Psoas muscle (tissue), 8 donors: ENCODE measurements at places on chromosomes 2 and 18.

DNA sequence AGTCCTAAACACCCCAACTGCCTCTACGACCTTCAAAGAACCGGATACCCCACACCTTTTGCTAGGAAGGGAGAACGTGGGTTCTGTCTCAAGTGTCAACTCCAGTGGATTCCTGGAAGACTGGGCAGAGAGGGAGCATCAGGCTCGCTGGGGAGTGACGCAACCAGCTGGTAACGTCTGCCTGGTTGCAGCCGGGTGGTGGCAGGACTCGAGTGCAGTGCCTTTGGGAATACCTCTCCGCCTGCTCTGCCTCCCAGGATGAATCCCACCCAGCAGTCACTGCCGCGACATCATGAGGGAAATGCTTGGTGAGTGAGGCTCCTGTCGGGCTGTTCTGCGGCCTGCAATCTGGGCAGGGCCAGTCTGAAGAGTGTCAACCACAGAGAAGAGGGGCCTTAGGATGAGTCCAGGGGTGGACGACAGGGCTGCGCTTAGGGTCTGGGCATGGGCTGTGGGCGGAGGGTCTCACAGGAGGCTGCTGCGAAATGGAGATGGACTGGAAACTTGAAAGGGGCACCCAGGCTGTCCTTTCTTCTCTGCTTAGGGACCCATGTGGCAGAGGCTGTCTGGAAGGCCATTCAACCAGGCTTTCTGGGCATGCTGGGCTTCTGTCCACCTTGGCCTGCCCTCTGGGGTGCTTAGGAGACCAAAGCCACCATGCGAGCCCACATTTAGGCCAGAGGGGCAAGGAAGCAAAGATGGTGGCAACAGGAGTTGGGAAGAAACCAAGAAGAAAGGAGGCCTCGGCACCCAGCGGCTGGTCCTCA lies 12.9 kb downstream of the GPR17 start:
- no peak for DNase-seq

GRCh38 chr2:48471048-48471474 lies 58.9 kb upstream of the STON1 start:
- DNase-seq = no peak

- DNase-seq = no peak
These were observed 944.8 kb upstream of the CNTNAP5 start for GRCh38 chr2:123080331-123080730.

DNA sequence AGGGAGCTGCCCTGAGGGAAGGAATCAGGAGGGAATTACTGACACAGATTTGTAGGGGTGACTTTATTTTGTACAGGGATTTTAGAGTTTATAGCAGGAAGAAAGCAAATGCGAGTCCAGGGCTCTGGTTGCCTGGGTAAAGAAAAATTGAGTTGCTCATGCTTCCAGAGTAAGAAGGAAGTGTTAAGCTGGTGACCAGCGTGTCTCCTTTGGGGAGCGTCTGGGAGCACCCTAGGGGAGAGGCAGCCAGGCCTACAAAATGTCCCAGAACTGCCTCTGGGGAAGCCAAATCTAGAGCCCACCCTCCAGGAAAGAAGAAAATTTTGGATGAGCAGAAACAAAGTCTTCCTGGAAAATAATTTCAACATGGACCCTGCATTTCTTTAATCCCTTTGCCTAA lies 147.0 kb downstream of the VAPA start:
- DNase-seq = no peak

- no peak for DNase-seq
These were observed 283.7 kb upstream of the PKDCC start for GRCh38 chr2:41764131-41764530.

DNA sequence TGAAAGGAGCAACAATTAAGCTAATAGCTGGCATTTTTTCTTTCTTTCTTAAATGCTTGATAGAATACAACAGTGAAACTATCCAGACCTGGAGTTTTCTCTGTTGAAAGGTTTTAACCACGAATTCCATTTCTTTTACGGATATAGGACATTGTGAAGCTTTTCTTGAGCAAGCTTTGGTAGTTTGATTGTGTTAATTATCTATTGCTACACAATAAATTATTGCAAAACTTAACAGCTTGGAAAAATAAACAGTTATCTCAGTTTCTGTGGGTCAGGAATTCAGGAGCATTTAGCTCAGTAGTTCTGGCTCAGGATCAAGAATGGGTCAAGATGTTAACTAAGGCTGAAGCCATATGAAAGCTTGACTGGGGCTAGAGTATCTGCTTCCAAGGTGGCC lies 11.7 kb downstream of the PHOSPHO2 start:
- DNase-seq = no peak

- no peak for DNase-seq
These were observed 73.6 kb upstream of the PSMD14 start for GRCh38 chr2:161234627-161235026.

DNA sequence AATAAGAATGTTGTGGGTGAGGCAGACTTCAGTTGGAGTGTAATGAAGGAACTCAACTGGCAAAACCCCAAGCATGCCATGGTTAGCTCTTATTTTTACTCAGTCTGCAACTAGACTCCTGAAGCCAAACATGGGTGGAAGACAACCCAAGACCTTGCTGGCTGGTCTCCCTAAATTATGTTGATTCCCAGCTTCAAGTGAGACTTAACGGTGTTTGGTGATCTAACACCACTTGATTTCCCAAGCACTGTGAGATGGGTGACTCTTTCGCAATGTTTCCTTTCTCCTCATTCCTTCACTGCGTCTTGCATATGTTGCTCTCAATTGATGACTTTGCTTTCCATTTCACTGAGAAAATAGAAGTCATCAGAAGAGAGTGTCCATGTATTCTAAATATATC lies 693.1 kb downstream of the DCC start:
- DNase-seq = no peak

DNA sequence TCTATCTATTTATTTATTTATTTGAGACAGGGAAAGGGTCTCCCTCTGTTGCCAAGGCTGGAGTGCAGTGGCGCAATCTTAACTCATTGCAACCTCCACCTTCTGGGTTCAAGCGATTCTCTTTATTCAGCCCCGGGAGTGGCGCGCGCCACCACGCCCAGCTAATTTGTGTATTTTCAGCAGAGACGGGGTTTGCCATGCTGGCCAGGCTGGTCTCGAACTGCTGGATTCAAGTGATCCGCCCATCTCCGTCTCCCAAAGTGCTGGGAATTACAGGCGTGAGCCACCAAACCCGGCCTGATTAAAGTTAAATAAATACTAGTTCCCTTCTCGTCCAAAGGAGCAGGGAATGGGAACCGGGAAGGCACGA lies 4.2 kb upstream of the CTDSP1 start:
- DNase-seq = peak; percentile 68

- no peak for DNase-seq
These were observed 106.7 kb upstream of the ARL4C start for GRCh38 chr2:234603619-234604018.

- DNase-seq = no peak
These were observed 43.4 kb downstream of the GREB1 start for GRCh38 chr2:11577101-11577883.

DNA sequence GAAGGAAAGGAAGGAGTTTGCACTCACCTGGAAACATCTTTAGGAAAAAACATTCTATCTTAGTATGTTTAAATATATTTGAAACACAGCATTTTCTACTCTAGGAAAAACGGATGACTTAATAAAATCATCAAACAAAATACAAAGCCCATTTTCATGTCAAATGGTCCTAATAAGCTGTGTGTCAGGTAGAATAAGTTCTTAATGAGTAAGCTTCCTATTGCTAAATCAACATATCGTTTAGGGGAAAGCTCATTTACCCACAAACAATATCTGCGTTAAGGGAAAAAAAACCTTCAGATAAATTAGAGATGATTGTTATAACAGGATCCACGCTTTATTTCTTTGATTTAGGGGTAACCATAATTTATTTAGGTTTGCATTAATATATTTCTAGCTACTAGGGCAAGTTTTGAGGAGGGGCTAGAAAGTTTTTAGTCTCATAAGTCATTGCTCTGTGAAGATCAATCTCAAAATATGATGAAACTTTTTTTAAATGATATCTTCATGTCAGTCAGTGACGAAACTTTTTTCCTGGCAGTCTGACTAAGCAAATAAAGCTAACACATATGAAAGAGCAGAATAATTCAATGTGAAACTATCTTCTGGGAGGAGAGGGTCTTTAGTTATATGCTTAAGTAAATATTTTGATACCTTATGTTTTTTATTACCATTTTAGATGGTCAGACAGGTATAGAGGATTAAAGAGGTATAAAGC lies 147.1 kb downstream of the WDSUB1 start:
- no peak for DNase-seq

GRCh38 chr2:45289997-45290709 lies 280.9 kb upstream of the SIX2 start:
- no peak for DNase-seq
